HL-60 (cell line): ENCODE measurements at places on chromosomes 4 and X.
A peak's percentile ranks its signal among the peaks of the same experiment; 100 is the strongest.

GRCh38 chr4:143118663-143119062, 66.1 kb upstream of the USP38 start:
- DNase-seq: no peak

DNA sequence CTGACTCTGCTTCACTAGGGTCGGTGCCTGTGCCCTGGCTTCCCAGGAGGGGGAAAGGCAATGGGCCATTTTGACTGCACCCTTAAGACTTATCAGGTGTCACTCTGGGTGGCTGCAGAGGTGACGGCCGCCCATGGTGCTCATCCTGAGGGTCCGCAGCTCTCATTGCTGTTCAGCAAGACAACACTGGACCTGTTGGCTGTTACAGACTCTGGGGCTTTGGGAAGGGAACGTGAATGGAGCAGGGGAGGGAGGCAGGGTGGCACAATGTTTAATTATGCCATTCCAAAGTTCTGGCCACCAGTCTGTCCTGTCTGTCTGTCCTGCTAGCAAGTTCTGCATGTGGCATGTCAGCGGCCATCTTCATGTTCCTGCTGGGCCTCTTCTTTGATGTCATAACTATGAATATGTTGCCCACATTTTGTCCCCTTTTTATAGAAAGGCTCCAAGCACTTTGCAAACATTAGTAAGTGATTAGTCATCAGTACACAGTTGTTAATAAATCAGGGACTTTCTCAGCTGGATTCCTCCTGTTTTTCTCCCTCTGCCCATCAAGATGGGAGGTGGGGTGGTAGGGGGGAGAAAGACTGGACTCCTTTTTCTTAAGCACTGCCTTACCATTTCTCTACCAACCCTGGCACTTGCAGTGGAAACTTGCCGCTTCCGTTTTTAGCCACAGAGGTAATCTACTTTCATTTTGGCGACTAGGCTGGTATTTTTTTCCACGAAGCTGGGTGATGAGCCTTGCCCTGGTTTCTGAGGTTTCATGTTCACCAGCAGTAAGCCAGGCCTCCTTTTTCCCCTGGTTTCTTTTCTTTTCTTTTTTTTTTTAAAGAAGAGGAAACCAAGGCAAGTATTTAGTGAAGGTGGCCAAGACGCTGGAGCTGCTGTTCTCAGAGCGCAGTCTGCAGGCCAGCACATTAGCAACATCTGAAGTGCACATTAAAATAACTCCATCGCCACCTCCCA, 88.6 kb upstream of the TRIM2 start:
- DNase-seq: peak; percentile 15

GRCh38 chrX:43677993-43678392, 21.9 kb downstream of the MAOA start:
- DNase-seq: no peak

DNA sequence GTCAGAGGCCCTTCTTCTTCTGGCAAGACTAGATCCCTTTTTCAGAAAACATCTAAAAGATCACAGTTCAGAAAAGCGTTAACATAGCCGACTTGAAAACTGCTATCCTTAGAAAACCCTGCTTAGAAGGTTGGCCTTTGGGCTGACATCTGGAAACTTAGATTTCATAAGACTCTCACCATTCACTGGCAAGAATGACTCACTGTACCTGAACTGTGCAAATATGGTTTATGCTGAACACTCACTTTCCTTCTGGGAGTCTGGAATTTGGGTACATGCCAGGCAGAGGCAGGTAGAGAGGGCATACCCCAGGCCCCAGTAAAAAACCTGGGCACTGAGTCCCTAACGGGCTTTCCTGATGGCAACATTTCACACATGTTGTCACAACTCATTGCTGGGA, 88.8 kb upstream of the GPC3 start:
- DNase-seq: no peak

- DNase-seq: no peak
Measured at GRCh38 chrX:74490247-74490646, 69.0 kb downstream of the SLC16A2 start.

DNA sequence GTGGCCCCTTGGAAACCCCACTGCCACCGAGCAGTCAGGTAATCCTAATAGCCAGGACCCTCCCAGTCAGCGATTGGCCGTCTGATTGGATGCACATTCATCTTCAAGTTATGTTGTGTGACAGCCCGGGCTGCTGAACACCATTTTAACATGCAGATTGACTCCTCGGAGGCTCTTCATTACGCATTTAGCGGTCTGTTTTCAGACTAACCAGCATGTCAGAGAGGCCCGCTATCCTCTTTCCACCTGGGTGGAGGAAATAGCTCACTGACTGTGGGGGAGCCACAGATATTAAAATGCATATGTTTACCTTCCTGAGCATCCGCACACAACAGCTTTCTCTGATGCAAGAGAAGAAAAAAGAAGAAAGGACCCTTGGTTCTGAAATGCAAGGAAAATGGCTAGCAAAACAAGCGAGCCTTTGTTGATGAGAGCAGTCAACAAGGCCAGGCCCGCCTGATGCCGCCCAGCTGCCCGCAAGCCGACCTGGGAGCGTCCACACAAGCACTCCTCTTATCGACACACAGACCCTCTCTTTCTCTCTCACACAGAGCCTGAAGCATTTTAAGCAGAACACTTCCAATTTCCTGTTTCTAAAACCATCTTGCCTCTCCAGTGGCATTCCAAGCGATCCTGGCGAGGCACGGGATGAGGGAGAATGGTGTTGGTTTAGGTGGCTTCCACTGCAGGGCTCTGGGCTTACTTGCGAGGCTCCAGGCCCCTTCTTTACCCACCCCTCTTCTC, 118.3 kb downstream of the MGST2 start:
- no peak for DNase-seq

DNA sequence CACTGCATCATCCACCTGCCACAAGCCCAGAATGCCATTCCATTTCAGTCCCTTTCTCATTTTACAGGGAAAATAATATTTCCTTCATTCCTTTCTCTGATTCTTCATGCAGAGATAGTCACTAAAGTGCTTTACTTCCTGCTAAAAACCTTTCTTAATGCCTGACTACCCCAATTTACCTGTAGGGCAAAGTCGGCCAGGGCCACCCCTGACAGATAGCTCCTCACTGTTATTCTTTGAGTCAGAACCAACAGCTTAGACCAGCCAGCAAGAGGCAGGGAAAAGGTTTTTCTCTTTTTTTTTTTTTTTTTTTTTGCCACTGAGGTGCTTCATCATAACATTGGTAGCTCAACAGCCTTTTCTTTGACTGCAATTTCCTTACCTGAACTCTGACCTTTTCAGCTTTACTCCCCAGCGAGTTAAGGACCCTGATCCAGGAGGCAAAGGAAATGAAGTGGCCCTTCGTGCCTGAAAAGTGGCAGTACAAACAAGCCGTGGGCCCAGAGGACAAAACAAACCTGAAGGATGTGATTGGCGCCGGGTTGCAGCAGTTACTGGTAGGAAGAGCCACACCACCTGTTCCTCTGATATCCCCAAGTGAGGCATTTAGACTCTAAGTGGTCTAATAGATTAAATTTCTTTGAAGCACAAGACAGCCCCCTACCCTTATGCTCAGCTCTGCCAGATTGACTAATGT, 85.0 kb downstream of the ALPK1 start:
- DNase-seq: no peak

GRCh38 chr4:80005863-80006262, 67.2 kb downstream of the ANTXR2 start:
- no peak for DNase-seq

DNA sequence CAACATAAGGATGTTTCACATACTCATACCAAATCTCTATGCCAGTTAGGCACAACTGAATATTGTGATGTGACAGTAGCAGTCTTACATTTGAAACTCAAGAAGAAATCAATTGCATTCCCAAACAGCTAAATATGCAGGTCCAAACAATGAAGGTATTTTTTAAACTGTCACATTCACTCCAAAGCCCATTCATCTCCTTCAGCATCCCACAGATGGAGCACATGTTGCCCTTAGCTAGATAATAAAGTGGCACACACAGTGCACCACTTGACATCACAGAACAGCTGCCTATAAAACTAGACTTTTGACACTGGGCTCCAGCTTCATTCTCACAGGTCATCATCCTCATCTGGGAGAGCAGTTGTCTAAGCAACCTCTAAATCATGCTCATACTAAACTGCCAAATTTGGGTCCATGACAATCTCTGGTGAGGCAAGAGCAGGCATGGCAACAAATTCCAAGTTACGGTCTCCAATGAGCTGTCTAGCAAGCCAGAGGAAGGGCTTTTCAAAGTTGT, 26.2 kb upstream of the ARHGEF6 start:
- DNase-seq: no peak

DNA sequence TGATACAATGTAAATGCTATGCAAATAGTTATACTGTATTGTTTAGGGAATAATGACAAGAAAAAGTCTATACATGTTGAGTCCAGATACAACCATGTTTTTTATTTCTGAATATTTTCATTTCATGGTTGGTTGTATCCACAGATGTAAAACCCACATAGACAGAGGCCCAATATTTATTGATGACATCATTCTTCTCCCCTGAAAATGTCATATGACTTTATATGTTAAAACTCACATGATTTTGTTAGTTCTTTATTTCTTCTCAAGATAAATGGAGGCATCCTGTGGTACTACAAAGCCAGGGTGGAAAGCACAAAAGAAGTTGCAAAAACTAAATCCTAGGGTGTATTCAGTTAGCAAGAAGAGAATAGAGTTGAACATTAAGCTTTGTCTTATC, 149.3 kb upstream of the GLRA2 start:
- no peak for DNase-seq

DNA sequence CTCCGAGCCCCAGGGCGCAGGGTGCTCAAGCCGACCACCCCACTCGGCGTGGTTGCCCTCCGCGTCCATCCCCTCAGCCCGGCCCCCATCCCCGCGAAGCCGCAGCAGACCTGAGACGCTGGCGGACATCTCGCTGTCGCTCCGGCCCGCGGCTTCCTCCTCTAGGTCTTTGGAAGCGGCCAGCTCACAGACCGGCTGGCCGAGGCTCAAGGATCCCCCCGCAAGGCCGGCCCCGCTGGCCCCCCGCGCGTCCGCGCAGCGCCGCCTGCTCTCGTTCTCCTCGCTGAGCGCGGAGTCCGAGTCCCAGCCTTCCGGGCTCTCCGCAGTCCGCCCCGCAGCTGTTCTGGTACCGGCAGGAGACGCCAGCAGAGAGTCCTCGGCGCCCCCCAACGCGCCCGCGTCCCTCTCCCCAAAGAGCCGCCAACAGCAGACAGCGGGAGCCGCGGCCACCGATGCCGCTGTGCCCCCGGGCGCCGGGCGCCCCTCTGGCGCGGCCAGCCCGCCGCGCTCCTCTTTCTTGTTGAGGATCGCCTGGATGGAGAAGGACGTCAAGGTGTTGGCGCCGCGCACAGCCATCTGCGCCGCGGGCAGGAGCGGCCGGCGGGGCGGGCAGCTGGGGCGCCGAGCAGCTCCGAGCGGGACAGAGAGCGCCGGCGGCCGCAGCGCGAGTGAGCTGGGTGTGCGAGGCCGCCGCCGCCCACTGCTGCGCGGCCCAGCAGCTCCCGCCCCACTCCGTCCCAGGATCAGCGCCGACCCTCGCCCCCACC, at the start of gene NKX3-2:
Gene NKX3-2 (minus strand): TSS at position 670 of the 767 bp plus-strand sequence. CDS start 94 bp downstream, at position 576.
- DNase-seq: no peak

- no peak for DNase-seq
Measured at GRCh38 chr4:167956676-167957075, 135.7 kb upstream of the ANXA10 start.

- DNase-seq: no peak
Measured at GRCh38 chr4:165288639-165289422, 38.6 kb upstream of the MSMO1 start.

DNA sequence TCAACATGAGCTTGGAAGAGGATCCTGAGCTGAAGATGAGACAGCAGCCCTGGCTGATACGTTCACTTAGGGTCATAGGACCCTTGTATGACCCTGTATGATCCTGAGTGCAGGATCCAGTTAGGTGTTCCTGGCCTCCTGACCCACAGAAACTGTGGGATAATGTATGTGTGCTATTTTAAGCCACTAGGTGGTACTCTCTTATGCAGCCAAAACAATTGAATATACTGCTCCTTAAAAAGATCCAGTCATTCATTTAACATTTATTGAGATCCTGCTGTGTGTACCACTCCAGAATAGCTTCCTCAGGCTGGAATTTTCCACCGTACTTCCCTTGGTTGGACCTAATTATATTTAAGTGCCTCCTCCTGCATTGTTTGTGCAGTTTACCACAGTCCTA, 167.1 kb downstream of the AMELX start:
- no peak for DNase-seq

GRCh38 chr4:67988991-67989390, 25.7 kb upstream of the TMPRSS11A start:
- DNase-seq: no peak

DNA sequence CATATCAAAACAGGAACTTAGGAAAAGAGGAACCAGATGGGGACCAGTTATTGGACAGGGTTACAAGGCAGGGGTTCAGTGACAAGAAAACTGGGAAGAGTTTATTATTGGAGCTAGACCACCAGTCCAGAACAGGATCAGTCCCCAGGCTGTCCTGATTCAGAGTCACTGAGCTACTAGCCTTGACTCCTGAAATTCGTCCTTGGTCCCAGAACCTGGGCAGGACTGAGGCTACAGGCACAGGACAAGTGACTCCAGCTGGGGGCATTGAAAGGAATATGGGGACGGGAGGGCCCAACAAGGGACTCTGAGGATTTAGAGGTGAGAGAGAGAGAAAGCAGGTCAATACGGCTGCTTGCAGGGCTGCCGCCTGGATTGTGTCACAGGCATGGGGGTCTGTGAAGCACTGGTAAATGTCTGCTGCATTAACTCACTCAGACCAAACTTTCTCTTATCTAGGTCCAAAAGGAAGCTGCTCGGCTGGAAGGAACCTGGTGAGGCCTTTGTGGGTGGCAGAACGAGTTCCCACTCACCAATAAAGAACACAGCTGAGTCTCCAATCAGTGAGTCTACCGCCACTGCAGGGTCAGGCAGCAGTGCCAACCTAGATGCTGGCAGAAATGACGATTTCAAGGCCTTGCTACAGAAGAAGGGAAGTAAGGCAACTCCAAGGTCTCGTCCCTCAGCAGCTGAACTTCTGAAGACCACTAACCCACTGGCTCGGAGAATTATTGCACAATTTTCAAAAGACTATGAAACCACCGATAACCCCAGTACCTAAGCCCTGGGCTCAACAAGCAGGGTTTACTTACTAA, 11.3 kb upstream of the RTL5 start:
- DNase-seq: peak; percentile 40

GRCh38 chr4:85722807-85723206, 247.9 kb downstream of the ARHGAP24 start:
- DNase-seq: no peak

GRCh38 chr4:165877286-165877685, 4.2 kb downstream of the TLL1 start:
- no peak for DNase-seq

DNA sequence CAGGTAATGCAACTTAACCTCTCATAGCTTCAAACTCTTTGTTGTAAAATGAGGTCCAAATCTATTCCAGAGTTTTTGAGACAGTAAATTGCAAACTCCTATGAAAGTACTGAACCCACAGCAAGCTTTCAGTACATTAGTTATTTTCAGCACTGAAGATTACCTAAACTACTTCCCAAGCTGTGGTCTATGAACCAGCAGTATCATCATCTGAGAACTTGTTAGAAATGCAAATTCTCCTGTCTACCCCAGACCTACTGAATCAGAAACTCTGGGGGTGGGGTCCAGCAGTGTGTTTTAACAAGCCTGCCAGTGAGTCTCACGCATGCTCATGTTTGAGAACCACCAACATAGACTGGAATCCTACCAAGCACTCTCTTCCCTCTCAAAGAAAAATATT, 5.7 kb upstream of the CASP6 start:
- DNase-seq: no peak

GRCh38 chr4:129350834-129351721, 255.1 kb downstream of the C4orf33 start:
- DNase-seq: no peak
